ENCODE measurements at places on chromosomes 12 and 14.

- DNase-seq = no peak
Observed at GRCh38 chr12:49664591-49665239, 41.4 kb downstream of the PRPF40B start.

DNA sequence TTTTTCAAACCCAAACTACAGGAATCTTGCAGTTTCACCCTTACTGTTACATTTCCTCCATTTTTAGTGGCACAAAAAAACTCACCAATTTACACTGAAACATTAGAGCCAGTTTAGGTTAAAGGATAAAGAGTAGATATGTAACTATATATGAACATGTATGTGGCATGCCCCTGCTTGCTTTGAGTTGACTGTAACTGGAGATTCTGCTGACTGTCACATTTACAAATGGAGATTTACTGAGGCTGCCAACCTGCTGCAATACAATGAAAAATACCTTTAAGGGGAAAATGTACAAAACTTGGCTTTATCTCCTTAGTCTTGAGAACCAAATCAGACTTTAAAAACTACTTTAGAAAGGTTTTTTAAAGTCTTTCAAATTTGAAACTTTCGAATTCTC, 28.3 kb downstream of the STON2 start:
- DNase-seq = no peak

- DNase-seq = no peak
Observed at GRCh38 chr12:50859621-50860310, 17.0 kb downstream of the TMPRSS12 start.

GRCh38 chr12:47910486-47910885, 5.7 kb upstream of the VDR start:
- no peak for DNase-seq

GRCh38 chr14:49971156-49972130, 78.6 kb downstream of the ARF6 start:
- DNase-seq = no peak

DNA sequence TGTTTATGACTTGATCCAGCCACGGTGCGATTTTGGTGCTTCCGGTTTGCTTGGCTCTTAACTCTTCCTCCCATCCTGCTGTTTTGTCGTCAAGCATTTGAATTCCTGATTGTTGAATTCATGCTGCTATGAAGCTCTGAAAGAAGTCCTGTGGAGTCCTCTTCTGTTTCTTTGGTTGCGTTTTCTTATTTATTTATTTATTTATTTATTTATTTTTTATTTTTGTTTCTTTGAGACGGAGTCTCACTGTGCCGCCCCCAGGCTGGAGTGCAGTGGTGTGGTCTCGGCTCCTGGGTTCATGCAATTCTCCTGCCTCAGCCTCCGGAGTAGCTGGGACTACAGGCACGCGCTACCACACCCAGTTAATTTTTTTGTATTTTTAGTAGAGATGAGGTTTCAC, 3.0 kb upstream of the MTA1 start:
- DNase-seq = no peak

GRCh38 chr14:83006121-83006670, 1472.5 kb upstream of the SEL1L start:
- no peak for DNase-seq

DNA sequence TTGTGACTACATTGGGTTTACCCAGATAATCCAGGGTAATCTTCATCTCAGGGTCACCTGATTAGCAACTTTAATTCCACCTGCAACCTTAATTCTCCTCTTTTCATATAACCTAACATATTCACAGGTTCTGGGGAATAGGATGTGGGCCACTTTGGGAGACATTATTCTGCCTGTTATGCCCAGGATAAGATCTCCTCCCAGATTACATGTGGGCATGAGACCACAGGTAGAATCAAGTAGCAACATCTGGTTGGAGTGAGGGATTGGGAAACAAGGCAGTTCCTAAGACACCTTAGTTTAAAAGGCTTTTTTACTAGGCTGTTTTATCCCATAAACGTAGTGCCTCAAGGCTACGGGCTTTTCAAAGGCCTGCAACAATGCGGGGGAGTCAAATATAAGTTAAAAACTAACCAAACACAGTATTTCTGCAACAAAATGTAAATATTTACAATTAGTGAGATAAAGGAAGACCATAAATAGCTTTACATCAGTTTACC, 181.5 kb downstream of the FOXA1 start:
- peak; percentile 96 for DNase-seq

DNA sequence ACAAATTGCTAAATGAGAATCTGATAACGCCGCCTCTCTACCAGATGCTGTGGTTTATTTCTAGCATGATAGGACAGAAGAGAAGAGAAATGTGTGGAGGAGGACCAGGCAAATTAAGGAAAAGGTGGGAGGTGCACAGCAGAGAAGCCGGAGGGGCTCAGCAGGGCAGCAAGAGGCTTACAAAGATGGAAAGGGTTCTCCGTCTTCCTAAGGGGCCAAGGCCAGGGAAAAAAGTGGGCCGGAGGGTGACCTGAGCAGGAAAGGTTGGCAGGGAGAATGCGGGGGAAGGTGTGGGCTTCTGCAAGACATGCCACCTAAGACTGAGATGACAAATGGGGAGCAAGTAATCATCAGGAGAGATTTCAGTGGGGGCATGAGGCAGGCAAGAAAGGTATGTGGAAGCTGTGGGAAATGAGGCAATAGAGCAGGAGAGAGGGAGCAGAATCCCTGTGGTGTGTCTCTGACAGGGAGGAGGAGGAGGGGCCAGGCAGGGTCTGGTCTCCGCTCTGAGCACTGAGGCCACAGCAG, 18.7 kb downstream of the MANSC1 start:
- DNase-seq = no peak

DNA sequence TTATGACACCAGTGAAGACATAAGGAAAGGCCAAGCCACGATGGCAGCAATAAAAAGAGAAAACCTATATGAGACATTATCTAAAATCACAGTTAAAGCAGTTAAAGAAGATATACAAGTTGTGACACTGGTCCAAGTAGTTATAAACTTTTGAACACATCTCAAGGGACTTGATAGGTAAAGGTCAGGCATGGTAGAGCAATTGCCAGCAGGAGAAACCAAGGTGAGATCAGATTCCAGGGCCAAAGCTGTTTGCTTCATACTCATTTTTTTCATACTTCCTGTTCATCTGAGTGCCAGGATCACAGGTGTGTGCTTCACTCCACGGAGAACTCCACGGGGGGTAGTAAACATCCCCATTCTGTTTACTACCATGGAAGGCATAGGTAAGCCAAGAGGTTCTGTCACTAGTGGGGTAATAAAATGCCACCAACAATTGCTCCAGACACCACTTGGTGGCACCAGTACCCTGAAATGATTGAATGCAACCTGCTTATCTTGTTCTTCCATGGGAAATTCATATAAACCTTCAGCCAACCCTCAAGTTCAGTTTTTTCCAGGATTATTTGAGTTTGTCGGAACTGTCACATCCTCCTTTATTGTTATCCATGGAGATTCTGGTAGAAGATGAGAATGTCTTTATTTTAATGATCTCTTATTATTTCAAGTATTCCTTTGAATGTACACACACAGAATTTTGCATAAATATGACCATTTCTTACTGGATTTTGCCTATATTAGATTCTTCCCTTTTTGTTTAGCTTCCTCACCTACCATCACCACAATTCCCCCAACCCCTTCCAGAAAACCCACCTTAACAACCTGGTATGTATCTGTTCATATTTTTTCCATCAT, 59.2 kb upstream of the TSPAN8 start:
- peak; percentile 74 for DNase-seq

GRCh38 chr14:68552602-68553001, 240.3 kb downstream of the ZFP36L1 start:
- no peak for DNase-seq

GRCh38 chr14:103353362-103353761, 19.3 kb downstream of the EIF5 start:
- no peak for DNase-seq

DNA sequence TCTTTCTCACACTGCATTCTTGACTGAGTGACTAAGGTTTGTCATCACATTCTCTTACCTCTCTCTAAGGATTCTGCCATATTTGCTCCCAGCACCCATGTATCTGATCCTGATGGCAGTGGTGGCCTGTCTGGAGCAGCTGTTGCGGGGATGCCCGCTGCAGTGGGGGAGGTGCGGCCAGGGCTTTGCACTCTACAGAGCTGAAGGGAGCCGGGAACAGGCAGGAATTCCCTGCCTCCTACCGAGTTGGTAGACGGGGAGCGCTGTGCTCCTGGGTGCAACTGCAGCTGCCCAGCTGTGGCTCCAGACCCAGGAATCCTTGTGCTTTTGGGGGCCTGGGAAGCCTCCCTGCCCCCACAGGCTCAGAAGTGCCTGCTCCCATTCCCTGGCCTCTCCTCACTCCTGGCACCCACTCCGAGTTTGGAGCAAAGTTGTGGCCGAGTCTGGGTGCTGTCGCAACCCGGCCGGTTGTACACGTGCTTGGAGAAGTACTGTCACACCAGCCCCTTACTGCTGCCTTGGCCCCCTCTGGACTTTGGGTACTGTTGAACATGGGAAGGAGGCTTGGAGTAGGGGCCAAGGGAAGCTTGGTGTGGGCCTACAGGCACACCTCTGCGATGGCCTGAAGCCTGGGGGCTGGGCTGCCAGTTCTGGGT, 106.9 kb upstream of the OR4E1 start:
- no peak for DNase-seq

- DNase-seq = peak; percentile 35
Observed at GRCh38 chr14:31966896-31967668, 110.0 kb upstream of the ARHGAP5 start.

DNA sequence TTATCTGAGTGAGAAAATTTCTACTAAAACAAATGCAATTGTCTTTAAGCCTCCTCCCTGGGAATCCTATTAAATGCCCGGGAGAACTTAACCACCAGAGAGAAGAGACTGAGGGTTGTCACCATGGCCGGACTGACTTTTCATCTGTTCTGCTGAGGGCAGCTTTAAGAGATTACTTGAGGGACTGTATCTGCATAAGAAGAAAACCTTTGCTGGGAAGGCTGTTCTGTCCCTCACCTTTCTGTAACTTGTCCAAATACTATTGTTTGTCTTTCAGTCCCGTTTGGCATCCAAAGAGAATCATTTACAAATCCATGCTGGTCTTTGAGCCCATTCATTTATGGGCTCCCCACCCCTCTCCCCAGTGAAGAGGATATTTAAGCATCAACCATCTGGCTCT, 306.3 kb upstream of the FLRT2 start:
- no peak for DNase-seq

DNA sequence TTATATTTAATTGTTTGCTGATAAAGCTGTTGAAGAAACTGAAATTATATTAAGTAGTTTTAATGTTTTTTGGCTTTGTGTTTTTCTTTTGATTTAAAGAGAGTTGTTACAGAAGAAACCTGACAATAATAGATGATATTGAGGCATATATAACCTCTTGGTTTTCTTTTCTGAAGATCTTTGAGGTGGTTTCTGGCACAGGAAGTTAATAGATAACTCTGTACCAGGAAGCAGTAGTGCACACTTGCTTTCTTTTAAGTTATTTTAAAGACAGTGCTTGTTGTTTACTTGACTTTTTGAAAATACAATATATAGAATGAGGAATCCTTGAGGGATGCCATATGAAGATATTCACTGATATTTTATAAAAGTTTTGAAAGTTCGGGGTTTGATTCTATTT, 209.0 kb upstream of the FBXO33 start:
- no peak for DNase-seq
